ENCODE measurements at places on chromosomes 4 and X.

DNA sequence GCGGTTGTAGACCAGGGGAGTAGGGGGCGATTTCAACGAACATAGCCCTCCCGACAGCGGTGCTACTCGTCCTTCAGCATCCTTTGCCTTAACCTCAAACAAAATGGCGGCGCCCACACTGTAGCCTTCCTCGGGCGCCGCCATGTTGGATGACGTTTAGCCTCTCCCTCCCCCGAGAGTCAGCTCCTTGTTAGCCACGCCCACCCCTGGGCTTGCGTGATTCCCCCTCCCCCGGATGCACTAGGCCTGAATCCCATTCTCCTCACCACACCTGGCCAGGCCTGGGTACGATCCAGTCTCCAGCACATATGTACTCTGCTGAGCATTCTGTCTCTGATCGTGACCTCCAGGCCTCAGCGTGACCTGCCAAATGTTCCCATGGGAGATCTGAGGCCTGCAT lies 49.0 kb upstream of the ZNF157 start:
- no peak for DNase-seq

DNA sequence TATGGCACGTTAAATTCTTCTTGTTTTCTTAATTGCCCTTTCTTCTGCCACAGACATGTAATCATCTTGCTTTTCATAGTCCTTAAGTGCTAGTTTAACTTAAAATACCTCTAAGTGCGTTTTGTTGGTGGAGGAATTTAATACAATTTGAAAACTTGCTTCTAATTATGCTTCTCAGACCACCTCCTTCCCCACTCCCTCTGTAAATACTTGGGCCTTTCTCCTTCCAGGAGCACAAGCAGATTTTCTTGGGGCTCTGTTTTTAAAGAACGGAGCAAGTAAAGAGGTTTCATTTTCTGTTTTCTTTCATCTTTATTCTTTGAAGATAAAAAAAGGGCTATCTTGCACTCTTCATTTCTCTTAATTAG lies 559 bp upstream of the PCDH18 start:
- DNase-seq, result no peak

- no peak for DNase-seq
Observed at GRCh38 chr4:956531-957230, 16.7 kb downstream of the DGKQ start.

DNA sequence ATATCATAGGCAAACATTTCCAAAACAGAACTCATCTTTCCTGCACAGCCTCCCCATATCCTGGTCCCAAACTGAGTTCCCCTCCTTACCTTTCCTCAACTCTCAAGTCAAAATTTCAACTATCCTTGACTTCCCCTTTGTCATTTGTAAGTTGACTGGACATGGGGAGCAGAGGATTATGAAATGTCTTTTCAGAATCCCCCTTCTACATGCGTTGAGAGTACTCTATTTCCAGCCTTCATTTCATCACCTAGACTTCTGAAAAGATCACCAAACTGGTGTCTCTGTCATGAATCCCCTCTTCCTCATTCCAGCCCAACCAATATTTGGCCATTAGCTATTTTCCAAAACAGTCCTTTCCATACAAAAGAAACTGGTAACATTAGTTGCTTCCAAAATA lies 95.2 kb downstream of the SYNPO2 start:
- no peak for DNase-seq

DNA sequence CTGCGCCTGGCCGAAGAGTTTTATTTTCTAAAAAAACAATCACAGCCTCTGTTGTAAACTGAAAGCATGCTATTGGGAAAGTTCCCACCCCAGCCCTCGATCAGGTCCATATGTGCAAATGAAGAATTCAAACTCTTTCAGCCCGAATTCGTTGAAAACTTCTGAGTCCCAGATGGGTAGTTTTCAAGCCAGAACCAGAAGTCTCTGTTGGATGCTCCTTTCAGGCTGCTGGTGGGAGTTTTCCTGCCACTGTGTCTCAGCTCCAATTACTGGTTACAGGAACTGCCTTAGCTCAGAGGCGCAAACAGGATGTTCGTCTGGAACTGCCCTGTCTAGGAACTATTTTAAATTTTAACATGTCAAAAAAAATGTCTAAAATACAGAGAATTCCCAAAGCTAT lies 9.3 kb upstream of the ALG13 start:
- no peak for DNase-seq

- DNase-seq, result no peak
Observed at GRCh38 chrX:154488336-154489075, 1.9 kb downstream of the SLC10A3 start.

DNA sequence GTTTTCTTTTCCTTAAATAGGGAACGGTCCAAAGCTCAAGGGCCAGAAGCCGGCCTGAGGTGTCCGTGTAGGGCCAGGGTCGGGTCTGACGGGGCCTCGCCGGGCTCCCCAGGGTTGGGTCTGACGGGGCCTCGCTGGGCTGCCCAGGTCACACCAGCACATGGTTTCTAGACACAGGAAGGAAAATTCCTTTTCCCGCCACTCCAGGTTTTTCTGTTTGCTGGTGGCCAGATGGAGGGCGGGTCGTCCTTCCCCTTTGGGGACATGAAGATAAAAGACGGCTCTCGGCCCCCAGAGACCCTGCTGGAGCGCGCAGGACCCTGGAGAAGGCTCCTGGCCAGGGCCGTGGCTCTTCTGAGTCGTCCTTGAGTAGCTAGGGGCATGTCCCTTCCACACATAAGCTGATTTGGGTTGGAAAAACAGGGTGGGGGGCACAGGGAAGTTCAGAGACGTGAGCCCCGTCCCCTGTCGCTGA lies 35.1 kb downstream of the PIGG start:
- DNase-seq, result no peak
